G401 (cell line): ENCODE measurements at places on chromosomes 6 and 20. TPM values are rescaled to one million over a fixed set of nuclear protein-coding genes. Genes with fewer than 3 reads are reported as not detected.

- DNase-seq: no peak
These were observed 110.6 kb upstream of the GLP1R start for GRCh38 chr6:38937839-38938613.

DNA sequence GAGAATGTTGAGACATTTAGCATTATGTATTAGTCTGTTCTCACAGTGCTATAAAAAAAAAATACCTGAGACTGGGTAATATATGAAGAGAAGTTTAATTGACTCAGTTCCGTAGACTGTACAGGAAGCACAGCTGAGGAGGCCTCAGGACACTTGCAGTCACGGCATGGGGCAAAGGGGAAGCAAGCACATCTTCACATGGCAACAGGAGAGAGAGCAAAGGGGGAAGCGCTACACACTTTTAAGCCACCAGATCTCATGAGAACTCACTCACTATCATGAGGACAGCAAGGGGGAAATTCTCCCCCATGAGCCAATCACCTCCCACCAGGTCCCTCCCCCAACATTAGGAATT, 26.8 kb upstream of the TFAP2A start:
- no peak for DNase-seq

DNA sequence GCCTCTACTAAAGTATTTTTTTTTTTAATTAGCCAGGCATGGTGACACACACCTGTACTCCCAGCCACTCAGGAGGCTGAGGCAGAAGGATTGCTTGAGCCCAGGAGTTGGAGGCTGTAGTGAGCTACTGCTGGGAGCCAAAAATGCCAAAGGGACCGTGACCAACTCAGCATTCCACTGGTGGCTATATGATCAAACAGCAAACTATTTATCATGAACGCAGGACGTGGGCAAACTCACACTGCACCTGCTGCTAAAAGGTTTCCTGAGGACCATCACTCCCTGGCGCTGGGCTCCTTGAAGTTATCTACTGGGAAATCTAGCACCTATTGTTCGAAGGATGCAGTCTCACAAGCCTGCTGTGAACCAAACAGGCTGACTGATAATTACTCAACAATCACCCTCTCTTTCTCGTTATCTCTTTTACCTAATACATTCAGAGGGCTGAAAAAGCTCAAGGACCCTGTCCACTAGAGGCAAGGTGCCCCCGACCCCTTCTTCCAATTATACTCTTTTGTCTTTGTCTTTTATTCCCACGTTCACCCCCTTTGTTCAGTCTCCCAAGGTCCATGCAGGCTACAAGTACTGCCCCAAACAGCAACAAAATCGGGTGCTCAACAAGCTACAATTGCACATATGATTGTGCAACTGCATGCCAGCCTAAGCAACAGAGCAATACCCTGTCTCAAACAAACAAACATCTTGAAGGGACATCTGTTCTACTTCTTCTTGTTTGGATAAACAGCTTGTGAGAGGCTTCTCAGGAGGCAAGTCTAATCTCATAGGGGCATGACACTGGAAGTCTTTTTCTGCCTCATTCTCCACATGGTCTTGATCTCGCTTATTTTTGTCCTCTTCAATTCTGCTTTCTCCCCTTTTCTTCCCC, 47.7 kb upstream of the PLN start:
- no peak for DNase-seq

Gene DCDC2
- not detected in 2 replicates for total RNA-seq

- DNase-seq: no peak
These were observed 7.0 kb upstream of the TUBB2A start for GRCh38 chr6:3164388-3164787.

GRCh38 chr6:85917522-85917921, 274.8 kb upstream of the SYNCRIP start:
- DNase-seq: no peak

DNA sequence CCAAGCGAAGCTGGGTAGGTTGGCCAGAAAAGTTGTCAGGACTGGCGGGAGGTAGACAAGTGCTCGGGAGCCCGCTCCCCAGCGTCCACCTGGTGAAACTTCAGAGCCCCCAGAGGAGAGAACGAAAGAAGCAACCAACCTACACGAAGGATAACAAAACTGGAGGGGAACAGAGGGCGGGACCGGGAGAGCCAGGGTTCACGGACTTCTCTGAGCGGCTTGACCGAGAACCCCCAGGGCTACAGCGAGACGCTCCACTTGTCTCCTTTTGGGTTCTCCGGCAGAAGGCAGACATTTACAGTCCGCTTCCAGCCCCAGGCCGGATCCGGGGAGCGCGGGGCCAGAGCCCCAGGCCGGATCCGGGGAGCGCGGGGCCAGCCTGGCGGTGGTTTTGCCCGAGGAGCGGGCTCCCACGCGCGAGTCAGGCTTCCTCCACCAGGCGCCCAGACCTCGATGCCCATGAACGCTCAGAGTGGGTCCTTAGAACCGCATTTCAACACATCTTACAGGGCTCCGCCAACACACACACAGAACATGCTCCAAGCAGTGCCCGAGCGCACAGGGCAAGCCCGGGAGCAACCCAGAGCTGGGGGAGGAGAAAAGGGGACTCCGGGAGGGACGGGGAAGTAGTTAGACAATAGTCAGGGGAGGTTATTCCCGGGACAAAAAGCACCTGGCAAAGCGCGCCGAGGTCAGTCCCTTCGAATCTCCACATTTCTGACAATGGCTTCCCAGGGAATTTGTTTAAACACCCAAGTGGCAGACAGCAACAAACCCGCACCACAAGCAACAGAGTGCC, 1.1 kb downstream of the PTPRK start:
- no peak for DNase-seq

Gene ARMC12
- 0.68 TPM in 1 of 2 replicates, not detected in the other for total RNA-seq

DNA sequence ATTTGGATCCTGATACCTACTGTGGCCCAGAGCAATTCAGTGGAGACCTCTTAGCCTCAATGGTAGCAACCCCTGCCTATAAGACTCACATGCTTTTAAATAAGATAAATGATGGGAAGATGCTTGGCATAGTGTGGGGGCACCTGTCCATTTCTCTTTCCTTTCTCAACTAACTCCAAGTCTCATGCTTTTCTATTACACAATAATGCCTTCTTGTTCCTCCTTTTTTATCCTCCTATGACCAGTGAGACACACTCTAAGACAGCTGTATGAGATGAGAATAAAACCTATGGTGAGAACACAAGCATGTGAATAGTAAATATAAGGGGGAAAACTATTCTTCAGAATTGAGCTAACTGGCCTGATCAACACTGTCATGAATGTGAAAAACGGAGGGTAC, 147.0 kb upstream of the STXBP5 start:
- no peak for DNase-seq
